ENCODE measurements at places on chromosomes 1 and 21.

GRCh38 chr1:201436393-201436792 is 14.9 kb upstream of the TNNI1 start:
- no peaks in the 10 kb centered on the region for H3K36me3 ChIP-seq
- H3K4me1 ChIP-seq, result peaks cover 4% of the 10 kb centered on the region
- H3K4me3 ChIP-seq, result no peak overlapping the region
- no peak for DNase-seq

DNA sequence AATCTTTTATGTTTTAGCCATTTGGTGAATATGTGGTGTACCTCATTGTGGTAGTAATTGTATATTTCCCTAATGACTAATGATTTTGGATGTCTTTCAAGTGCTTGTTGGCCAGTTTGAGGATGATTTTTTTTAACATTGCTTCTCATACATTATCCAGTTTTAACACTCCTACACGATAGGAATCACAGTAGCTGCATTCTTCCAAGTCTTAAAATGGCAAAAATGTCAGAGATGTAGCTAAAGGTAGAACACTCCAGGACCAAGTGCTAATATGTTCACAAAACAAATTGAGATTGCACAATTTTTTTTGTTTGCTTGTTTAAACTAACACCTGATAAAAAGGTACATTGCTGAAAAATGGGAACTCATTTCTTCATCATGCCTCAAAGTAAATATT is 11.7 kb downstream of the USP25 start:
- no peak for DNase-seq
- H3K4me1 ChIP-seq, result no peaks in the 10 kb centered on the region
- H3K36me3 ChIP-seq, result peaks cover 3% of the 10 kb centered on the region
- no peaks in the 10 kb centered on the region for H3K27me3 ChIP-seq

- H3K4me1 ChIP-seq, result no peaks in the 10 kb centered on the region
- H3K4me3 ChIP-seq, result no peak overlapping the region
- H3K27me3 ChIP-seq, result peaks cover 44% of the 10 kb centered on the region
Observed at GRCh38 chr1:37042506-37042905, 8.2 kb upstream of the GRIK3 start.

DNA sequence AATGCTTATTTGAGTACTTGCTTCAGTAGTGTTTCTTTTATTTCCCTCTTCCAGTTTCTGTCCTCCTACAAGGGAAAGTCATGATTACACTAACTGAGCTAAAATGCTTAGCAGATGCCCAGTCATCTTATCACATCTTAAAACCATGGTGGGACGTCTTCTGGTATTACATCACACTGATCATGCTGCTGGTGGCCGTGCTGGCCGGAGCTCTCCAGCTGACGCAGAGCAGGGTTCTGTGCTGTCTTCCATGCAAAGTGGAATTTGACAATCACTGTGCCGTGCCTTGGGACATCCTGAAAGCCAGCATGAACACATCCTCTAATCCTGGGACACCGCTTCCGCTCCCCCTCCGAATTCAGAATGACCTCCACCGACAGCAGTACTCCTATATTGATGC is 50.3 kb upstream of the LRRC8C start:
- no peak overlapping the region for H3K4me3 ChIP-seq
- H3K4me1 ChIP-seq, result peaks cover 1% of the 10 kb centered on the region
- no peaks in the 10 kb centered on the region for H3K27me3 ChIP-seq
- DNase-seq, result no peak
- H3K36me3 ChIP-seq, result peaks cover 18% of the 10 kb centered on the region
- H3K27ac ChIP-seq, result no peak overlapping the region

GRCh38 chr1:221712776-221713431 is 29.0 kb downstream of the DUSP10 start:
- no peaks in the 10 kb centered on the region for H3K27me3 ChIP-seq
- H3K36me3 ChIP-seq, result no peaks in the 10 kb centered on the region
- H3K4me1 ChIP-seq, result peaks cover 13% of the 10 kb centered on the region

Measured in large intestine (tissue), 12 donors.